ENCODE measurements at places on chromosomes 12 and 14. TPM values are rescaled to one million over a fixed set of nuclear protein-coding genes. Genes with fewer than 3 reads are reported as not detected.

RACGAP1 gene
- 29.2 TPM for total RNA-seq

ADAMTS20 gene
- 0.53 TPM for total RNA-seq

C14orf119 gene
- total RNA-seq = 28.4 TPM

FAM181A gene
- not detected for total RNA-seq

LRRC43 gene
- total RNA-seq = 5.3 TPM

CAPZA3 gene
- not detected for total RNA-seq

ARL1 gene
- total RNA-seq = 97.3 TPM

ART4 gene
- total RNA-seq = 2.7 TPM

HOXC11 gene
- total RNA-seq = 1.5 TPM

TSPAN8 gene
- 23.5 TPM for total RNA-seq

CCDC38 gene
- total RNA-seq = not detected

ABCD2 gene
- total RNA-seq = 0.12 TPM

MRPL51 gene
- 37.1 TPM for total RNA-seq

Measured in metanephros (tissue), 2 donors.